ENCODE measurements at places on chromosomes 12 and 14.

- DNase-seq: no peak
Measured at GRCh38 chr12:53205747-53206419, 1.2 kb downstream of the ITGB7 start.

DNA sequence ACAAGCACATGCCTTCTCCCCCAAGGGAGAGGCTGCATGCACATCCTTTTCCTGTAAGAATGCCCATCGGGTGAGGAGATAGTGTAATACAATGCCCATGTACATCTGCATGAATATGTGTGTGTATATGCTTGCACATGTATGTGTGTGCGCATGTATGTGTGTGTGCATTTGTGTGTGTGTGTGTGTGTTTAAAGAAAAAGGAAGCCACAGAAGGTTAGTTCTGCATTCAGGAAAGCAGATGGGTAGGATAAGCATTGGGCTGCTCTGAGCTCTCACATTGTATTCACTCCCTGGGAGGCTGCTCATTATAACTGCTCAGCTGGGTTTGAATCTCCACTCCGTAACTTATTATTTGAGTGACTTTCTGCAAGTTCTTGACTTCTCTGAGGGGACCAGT, 74.3 kb downstream of the GALNT8 start:
- no peak for DNase-seq

GRCh38 chr14:100822532-100823296, 3.2 kb upstream of the MEG3 start:
- no peak for DNase-seq

DNA sequence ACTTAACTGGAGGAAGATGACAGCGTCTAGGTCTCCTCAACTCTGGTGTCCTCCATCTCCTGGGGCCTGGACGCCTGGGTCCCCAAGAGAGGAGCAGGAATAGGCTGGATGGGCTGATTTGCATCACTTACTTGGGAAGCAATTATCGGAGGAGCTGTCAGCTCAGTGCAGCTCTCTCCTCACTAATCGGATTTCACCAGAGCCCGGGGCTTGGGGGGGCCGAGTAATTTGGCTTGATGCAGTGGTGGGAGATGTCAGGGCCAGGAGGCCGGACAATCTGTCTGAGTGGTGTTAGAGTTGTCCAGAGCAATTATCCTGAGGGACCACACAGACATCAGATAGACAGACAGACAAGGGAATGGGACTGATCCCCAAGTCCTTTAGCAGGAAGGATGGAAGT, 4.6 kb upstream of the SMUG1 start:
- no peak for DNase-seq

DNA sequence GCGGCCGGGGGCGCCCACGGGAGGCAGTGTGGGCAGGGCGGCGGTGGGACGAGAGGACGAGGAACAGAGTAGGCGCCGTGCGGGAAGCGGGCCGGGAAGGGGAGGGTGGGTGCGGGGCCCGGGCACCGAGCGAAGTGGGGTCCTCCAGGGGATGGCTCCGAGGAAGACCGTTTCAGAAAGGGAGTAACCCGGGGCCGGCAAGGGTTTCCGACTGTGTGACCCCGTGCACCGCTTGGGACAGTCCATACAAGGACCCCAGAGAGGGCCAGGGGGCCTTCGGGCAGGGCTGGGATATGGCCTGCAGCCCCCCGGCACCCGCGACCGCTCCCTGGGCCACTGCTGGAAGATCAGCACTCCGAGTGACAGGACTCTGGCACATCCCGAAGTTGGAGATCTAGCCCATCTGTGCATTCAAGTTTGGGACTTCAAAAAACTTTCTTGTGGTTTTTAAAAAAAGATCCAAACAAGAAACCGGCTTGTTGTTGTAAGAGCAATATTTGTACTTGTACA, 448 bp downstream of the TSPAN9 start:
- no peak for DNase-seq

DNA sequence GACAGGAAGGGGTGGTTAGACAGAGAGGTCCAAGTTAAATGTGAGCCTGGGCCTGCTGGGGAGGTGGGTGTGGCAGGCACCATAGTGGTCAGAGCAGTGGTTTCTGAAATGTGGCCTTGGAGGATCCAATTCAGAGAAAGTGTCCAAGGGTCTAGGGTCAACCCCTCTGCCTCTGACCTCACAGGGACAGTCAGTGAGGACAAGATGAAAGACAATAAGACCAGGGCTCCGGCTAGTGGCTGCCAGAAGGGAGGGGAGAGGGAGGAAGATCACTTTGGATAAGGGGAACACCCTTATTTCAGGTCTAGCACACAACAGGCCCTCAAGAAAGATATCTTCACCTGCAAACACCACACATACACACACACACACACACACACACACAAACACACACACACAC, 335.1 kb downstream of the MED13L start:
- DNase-seq: no peak

DNA sequence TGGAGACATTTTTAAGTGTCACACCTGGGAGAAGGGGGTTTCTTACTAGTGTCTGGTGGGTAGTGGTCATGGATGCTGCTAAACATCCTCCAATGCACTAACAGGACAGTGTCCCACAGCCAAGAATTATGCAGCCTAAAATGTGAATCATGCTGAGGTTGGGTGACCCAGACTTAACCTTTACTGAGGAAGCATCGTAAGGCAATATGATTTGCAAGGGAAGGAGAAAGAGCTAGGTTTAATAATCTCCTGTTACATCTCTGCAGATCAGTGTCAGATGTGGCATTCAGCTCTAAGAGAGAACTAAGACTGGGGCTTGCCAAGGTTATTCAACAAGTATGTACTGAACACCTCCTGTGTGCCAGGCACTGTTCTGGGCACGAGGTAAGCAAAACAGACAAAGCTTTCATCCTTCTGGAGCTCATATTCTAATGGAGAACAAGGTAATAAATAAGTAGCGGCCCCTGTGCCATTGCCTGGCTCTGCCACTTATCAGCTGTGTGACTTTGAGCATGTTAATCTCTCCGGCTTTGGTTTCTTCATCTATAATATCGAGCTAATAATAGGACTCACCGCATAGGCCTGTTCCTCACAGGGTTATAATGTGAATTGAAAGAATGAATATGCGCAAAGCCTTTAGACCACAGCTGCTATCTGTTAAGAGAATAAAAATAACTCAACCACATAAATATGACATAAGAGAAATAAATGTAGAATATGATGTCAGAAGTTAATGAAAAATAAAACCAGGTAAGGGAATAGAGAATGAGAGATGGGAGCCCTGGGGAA, 13.5 kb upstream of the GOLGA5 start:
- DNase-seq: no peak

- DNase-seq: no peak
Measured at GRCh38 chr14:63401646-63402045, 82.9 kb upstream of the GPHB5 start.

DNA sequence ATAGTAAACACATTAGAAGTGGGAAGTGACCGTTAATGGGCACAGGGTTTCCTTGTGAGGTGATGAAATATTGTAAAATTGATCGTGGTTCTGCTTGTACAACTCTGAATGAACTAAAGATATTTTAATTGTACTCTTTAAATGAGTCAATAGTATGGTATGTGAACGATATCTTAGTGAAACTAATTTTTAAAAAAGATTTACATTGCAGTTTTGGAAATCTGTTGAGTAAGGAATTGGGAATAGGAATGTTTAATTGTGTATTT, 1.7 kb downstream of the ZNF410 start:
- DNase-seq: no peak

DNA sequence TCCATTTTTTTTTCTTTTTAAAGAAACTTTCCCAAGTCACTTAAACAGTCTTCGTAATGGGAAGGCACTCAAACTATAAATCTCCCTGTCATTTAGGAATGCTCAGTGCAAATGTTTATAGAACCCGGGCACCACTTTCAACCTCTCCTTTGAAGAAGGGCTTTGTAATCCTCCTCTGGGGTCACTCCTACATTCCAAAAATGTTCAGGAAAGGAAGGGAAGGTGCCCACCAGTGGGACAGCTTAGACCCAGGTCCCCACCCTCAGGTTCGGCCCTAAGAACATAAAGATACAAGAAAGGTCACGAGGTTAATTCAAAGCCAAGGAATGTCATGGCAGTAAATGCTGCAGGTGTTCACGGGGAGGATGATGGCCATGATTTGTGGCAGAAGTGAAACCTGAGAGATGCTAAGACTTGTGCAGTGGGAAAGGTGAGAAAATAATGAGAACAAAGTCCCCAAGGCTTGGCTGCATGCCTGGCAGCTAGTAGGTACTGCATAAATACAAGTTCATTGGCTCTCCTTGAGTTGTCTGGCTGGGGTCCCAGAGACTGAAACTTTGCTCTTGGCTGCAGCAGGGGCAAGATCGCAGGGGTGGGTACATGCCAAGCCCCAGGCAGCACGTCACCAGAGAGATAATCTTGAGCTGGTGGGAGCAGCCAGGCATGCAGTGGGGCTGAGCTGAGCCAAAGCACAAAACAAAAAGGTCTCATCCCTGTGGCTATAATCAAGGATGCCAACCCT, 21.1 kb downstream of the KRT18 start:
- DNase-seq: no peak

DNA sequence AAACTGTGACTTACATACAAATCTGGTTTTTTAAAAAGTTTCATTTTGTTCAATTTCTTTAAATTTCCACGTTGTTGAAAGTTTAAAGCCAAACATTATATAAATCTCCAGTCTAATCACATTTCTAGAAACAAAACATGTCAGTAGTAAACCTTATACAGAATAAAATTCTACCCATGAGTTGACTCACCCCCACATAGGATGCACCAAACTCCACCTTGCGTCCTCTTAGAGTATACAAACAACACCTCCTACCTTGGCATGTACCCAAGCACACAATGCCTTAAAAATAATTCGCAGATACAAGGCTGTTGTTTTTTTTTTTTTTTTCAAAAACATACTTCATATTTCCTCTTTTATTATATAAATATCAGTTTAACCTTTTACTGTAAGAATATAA, 3.3 kb downstream of the FBXL14 start:
- no peak for DNase-seq

- no peak for DNase-seq
Measured at GRCh38 chr12:100476013-100476751, 2.5 kb downstream of the NR1H4 start.

GRCh38 chr12:4225571-4225970, 48.0 kb upstream of the CCND2 start:
- DNase-seq: no peak

- no peak for DNase-seq
Measured at GRCh38 chr12:116101991-116102390, 175.5 kb downstream of the MED13L start.

- DNase-seq: no peak
Measured at GRCh38 chr12:53950437-53950773, 4.3 kb upstream of the HOXC12 start.

GRCh38 chr14:106039400-106039799, 513.0 kb downstream of the TMEM121 start:
- peak; percentile 55 for DNase-seq

DNA sequence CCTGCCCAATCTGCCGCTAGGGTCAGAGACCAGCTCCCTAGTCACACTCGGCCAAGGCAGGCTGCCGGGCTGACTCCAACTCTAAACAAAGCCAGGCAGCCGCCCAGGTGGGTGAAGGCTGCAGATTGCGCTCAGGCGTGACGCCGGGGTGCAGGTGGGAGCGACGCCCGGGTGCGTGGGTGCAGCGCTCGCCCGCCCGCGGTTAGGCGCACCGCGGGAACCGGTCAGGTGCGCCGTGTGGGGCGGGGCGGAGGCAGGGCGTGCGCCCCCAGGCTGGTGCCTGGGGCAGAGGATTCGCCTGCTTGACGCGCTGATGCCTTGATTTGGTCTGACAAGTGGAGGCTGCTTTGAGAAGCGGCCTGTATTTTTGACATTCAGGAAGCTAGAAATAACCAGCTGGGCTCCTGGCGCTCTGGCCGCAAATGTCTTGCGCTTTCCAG, 126.7 kb upstream of the HIF1A start:
- peak; percentile 37 for DNase-seq
